NCI-H524 (cell line): ENCODE measurements at places on chromosomes 13 and 19.

DNA sequence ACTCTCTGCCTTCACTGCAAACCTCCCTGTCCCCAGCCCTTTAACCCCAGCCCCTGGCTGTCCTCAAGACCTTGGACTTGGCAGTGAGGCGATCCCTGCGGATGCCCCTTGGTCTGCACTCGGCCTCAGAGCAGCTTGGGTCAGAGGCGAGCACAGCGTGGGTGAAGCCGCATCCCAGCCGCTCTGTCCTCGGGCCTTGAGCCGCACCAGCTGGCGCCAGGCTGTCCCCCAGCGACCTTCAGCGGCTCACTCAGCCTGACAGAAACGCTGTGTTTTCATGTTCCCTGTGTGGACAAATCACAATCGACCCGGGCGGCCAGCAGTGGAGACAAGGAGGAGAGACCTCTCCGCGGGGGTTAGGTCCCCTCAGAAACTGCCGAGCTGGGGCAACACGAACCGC lies 52.0 kb downstream of the GNG7 start:
- no peak for DNase-seq

- DNase-seq: no peak
Observed at GRCh38 chr13:95434111-95434510, 118.4 kb upstream of the CLDN10 start.

GRCh38 chr19:30229525-30230174 lies 142.5 kb upstream of the ZNF536 start:
- no peak for DNase-seq

- DNase-seq: no peak
Observed at GRCh38 chr13:37488726-37489125, 109.8 kb downstream of the POSTN start.

GRCh38 chr19:47776568-47776967 lies 1.9 kb upstream of the SELENOW start:
- DNase-seq: no peak

DNA sequence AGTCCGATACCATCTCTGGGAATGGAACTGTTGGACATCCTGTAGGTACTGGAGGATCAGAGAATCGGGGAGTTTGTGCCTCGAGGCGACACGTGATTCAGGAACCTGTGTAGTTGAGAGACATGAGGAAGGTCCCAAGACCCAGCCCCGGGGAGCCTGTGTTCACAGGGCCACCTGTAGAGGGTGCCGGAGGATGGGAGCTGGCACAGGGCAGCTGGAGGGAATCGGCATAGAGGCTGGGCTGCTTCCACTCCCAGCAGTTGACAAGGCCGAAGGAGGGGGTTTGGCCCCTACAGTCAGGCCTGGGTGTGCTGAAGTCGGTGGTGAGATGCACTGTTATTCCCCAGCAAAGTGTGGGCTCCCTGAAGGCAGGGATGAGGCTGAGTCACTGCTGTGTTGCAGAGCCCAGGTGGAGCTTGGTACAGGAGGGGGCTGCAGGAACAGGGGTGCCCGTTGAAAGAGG lies 2.5 kb upstream of the ISYNA1 start:
- DNase-seq: peak; percentile 74

DNA sequence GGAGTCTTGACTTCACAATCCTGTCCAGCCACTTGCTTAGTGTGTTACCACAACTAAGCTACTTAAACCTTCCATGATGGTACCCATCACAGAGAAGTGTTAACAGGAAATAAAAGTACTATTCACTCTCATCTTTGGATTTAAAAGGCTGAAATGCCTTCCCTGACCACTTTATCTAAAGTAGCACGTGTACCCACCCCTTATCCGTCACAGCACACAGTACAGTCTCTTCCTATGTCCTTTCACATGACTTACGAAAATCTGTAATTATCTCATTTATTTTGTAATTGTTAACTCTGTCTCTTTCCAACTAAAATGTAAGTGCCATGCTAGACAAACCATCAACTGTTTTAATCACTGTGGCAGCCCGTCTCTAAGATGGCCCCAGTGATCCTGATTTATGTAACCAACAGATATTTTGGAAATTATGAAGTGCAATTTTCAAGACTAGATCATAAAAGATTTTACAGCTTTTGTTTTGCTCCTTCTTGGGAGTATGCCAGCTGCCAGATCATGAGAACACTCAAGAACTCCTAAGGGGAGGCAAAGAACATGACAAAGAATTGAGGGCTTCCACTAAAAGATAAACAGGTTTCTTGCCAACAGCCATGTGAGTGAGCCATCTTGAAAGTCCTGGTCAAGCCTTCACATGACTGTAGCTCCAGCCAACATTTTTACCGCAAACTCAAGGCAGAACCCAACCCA lies 44.9 kb downstream of the DIAPH3 start:
- DNase-seq: no peak

DNA sequence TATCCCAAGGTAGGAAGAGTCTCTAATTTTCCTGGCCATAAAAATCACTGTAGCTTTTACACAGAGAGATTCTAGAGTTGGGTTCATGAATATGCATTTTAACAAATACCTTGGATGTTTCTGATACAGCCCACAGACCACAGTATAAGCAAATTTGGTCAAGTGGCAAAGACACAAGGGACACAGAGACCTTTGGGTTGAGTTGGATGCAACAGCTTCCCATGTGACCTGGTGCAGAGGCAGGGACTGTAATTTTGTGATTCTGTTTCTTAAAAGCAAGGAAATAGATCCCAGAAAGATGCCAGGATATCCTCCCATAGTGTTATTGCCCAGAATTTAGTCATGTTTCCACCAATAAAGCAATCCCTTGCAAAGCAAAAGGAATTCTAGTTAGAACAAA lies 27.0 kb downstream of the FPR3 start:
- DNase-seq: no peak

- no peak for DNase-seq
Observed at GRCh38 chr13:95656386-95657015, 12.0 kb upstream of the DZIP1 start.

DNA sequence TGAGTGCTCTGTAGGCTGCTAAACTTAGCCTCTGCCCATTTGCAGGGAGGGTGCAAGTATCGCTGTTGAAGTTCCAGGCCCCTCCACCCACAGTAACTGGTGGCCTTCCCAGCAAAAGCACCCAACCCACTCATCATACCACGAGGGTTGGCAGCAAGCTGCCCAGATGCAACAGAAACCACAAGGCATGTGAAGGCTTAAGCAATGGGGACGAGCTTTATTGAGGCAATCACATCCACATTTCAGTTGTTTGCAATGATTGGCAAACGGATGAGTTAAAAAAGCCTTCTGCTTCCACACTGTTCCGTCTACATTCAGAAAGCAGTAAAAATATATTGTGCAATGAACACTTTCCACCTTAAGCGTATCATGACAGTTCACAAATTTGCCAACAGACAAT lies 10.3 kb downstream of the GJB6 start:
- DNase-seq: no peak

- DNase-seq: peak; percentile 44
Observed at GRCh38 chr19:39212375-39212742, 8.3 kb upstream of the SYCN start.
